ENCODE measurements at places on chromosomes 12 and 14.

- no peak for DNase-seq
These were observed 278.6 kb downstream of the DUSP6 start for GRCh38 chr12:89073659-89074058.

- DNase-seq = peak; percentile 41
These were observed 47.4 kb downstream of the SLC38A1 start for GRCh38 chr12:46221255-46222128.

DNA sequence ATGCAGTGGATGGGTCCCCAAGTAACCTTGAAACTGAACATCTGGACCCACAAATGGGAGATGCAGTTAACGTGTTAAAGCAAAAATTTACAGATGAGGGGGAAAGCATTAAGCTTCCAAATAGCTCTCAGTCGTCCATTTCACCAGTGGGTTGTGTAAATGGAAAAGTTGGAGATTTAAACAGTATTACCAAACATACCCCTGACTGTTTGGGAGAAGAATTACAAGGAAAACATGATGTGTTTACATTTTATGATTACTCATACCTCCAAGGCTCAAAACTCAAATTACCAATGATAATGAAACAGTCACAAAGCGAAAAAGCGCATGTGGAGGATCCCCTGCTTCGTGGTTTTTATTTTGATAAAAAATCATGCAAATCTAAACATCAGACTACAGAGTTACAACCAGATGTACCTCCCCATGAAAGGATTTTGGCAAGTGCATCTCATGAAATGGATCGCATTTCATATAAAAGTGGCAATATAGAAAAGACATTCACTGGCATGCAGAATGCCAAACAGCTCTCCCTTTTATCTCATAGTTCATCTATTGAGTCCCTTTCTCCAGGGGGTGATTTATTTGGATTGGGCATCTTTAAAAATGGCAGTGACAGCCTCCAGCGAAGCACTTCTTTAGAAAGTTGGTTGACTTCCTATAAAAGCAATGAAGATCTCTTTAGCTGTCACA is 116.6 kb upstream of the NPAS3 start:
- DNase-seq = no peak

DNA sequence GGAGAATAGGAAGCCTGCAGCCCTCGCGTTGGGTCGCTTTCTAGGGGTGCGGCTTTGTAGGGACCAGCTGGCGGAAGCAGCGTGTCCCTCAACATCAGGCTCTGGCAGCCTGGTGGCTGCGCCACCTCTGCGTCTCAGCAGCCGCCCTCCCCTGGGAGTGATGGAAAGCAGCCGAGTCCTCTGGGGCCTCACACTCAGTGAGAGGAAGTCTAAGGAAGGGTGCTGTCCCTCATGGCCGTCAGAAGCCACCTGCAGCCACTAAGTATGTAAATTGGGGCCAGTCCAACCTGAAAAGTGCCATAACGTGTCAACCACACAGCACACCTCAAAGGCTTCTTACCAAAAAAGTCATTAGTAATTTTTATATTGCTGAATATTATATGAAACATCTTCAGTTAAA is 80.3 kb downstream of the WDR20 start:
- no peak for DNase-seq

- DNase-seq = peak; percentile 88
These were observed 556 bp downstream of the MTHFD1 start for GRCh38 chr14:64388533-64389285.

DNA sequence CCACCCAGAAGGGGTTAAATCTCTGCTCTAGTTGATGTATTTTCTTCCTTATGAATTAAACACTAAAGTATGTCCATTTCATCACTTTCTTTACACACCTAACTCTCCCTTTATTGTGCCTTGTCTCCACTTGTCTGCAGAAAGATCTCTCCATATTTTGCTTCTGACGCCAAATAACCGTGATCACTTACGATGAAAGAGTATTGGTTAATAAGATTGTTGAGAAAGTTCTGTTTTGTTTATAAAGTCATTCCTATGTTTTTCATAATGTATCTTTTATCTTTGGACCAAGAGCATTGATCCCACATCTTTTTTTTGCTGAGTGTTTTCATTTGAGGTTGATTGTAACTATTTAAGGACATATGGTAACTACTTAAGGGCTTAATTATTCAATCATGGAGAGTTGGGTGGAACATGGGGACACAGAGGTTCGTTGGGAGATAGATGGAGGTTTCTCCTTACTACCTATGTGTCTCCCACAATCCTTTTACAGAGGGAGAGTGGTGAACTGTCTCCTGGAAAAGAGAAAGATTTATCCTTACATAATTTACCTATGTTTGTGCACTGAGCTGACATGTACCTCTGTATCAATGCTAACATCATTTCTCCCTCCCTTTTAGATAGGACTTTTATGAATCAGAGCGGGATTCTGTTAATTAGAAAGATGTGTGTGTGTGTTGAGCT is 120.7 kb upstream of the SLC38A2 start:
- no peak for DNase-seq

- peak; percentile 58 for DNase-seq
These were observed 379.2 kb downstream of the BTG1 start for GRCh38 chr12:91766454-91766853.

DNA sequence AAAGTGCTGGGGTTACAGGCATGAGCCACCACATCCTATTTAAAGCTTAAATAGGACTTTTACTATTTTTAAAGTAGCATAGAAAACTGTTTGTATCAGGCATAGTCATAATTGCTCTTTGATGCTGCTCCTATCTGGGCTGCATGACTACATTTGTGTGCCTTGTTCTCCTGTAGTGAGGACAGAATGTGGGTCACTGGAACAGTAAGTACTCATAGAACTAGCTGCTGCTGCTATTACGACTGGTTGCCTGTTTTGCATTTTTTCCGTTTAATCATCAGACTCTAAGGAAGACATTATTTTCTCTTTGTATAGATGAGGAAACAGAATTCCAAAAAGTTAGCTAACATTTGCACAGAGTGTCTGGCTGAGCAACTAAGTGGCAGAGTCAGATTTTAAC is 42.8 kb downstream of the ZC3H14 start:
- no peak for DNase-seq

DNA sequence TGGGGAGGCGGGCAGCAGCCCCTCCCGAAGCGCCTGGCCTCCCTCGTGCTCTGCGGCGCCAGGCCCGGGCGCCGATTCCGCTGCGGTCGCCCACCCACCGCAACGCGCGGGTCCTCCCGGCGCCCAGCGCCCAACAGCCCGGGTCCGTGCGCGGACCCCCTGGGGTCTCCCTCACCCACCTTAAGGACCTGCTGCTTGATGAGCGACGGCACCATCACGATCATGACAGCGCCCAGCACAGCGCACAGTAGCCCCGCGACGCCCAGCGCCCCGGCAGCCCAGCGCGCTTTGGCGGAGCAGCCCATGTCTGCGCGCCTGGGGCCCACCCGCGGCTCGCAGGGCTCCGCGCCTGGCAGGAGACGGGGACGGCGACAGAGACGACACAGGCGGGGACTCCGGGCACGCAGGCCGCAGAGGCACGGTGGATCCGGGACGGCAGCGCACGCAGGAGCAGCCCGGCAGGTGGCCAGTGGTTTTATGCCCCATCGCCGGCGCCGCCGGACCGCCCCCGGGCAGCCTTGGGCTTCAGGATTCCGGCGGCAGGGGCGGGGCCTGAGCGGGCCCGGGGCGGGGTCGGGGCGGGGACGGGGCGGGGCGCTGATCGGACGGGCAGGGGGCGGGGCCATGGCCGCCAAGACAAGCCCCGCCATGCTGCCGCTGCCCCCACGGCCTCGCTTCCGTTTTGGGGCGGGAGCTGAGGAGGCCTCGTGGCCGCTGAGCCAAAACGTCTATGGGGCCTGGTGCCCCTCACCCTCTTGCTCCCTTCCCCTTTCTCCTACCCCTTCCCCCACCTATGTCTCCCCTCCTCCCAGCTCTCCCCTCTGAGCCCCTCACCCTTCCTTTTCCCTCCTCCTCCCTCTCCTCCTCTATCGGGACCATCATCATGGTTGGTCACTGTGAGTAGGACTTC is at the start of gene SCARB1:
Gene SCARB1 (minus strand): TSS at position 449 of the 910 bp plus-strand sequence. CDS start 144 bp downstream, at position 305.
- peak; percentile 93 for DNase-seq

DNA sequence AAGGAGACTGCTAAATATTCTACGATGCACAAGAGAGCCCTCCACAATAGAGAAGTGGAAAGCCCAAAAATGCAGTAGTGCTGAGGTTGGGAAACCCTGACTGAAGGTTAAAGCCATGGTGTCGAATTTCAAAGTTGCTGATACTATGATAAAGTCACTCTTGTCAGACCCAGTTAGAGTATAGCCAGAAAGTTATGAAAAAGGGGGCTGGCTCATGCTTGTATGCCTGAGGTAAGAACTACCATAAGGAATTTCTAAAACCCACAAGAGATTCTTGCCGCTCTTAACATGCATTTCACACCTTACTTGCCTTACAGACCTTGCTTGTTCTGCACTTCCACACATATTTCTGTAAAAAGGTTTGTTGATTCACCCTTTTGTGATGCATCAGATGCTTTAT is 184.6 kb downstream of the SLC6A15 start:
- DNase-seq = peak; percentile 53

DNA sequence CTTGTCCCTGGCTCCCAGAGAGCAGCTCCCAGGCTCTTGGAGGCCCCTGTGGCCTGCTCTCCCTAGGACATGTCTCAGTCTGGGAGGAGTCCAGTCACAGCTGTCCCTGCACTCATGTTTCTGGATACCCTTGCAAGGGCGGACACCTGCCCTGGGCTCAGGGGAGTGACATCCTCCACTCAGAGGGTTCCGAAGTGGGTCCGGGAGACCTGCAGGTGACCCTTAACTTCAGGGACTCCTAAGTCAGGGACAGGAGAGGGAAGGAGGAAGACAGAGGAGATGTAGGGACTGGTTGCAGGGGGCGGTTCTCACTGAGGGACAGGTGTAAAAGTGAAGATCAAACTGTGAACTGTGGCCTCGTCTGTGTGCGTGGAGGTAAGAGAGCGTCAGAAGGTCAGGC is 37.6 kb downstream of the CACNA2D4 start:
- no peak for DNase-seq

GRCh38 chr12:48786591-48787544 is 2.0 kb downstream of the ADCY6 start:
- DNase-seq = no peak

DNA sequence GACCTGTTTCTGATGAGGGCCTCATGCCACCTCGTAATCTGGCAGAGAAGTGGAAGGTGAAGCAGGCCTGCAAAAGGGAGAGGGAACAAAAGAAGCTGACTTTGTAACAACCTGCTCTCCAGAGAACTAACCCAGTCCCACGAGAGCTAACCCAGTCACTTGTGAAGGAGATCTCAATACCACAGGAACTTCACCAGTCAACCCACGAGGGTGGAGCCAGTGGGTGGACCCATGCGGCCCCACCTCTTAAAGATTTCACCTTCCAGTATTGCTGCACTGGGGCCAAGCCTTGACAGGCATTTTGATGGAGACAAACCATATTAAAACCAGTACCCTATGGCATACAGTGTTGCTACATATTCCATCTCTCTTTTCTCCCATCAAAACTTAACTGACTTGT is 55.1 kb downstream of the SERPINA10 start:
- DNase-seq = no peak

DNA sequence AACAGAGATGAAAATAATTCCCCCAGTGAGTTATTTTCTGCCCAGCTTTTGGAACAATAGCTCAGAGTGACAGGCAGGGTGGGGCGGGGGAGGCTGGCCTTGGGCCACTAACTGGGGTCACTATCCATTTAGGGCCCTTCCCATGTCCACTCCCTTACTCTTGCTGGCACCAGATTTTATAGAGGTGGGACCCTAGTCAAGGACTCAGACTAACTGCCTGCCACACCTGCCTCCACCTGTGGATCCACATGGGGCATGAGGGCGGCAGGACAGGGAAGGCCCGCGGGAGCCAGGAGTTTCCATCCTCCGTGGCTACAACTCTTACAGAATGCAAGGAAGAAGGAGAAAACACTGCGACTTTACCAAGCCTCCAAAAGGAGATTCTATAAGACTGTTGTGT is 10.1 kb downstream of the VDR start:
- DNase-seq = no peak

DNA sequence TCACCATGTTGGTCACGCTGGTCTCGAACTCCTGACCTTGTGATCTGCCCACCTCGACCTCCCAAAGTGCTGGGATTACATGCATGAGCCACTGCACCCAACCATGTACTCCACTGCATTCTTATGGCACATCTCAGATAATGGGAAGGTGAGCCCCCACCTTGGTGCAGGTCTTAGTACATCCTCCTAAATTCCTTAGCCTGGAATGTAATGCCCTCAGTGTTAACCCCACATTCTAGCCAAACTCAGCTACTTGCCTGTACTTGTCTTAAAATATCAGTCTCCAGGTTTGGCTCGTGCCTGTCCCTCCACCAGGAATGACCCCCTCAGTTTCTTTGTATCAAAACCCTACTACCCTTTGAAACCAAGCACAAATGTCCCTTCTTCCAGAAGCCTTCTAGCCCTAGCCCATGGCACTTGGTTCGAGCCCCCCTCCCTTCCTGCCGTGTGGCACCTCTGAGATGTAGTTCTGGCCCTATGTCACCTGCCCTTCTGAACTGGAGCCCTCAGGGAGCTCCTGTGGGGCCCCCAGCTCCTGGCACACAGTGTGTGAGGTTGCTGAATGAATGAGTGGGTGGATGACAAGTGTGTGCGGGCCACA is 8.4 kb downstream of the KCNH3 start:
- no peak for DNase-seq

DNA sequence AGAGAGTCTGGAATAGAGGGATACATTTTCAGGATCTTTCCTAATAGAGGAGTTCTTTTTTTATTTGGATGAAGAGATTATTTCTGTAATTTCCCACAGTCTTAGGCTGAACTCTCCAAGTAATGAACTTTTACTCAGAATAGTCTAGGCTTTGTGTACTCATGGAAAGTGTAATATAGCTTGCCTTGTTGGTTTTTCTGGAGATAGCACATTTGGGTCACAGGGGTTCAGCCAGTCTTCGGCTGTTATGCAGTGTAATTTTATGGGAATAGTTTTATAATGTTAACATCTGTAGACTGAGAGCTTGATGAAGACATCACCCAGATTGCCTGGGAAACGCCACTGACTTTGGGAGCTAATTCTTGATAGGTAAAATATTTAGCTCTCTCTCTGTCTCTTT is 450.8 kb downstream of the RAD51B start:
- DNase-seq = no peak

DNA sequence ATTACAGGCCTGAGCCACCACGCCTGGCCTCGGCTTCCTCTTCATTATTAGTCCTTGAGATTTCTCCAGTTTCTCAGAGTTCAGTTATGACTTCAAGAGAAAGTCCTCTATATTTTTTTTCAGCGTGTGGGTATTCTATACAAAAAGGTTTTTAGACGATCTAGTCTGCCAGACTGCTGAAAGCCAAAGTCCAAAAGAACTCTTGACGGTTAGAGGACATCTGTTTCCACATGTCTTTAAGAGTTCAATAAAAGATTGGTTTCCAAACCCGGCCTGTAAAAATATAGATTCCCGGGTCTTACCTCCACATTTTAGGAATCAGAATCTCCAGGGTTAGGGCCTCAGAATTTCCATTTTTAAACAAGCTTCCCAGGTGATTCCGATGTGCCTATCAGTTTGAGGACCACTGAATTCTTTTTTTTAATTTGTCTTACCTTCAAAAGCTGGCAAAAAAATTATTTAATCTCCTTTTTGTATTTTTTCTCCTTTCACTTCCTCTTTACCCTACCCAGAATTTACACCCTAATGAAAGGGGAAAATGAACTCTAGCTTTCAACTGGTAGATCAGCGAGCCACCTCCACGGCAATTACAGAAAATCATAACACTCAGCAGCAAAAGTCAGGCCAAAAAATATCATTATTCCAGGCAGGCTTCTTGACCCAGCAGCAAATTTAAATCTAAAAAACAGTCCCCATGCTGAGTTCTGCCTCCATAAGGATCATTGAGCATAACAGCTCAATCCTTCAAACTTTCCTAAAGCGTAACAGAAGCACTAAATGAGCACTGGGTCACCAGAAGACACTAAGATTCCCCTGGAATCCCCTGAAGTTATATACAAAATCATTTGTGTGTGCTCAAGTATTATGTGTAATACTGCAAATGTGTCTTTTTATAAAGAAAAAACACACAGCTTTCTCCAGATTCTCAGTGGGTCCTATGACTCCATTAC is 8.7 kb downstream of the NT5DC3 start:
- DNase-seq = no peak
